ENCODE measurements at places on chromosomes 7 and 10.

- DNase-seq, result no peak
These were observed 43.8 kb upstream of the RPA3 start for GRCh38 chr7:7761974-7762779.

DNA sequence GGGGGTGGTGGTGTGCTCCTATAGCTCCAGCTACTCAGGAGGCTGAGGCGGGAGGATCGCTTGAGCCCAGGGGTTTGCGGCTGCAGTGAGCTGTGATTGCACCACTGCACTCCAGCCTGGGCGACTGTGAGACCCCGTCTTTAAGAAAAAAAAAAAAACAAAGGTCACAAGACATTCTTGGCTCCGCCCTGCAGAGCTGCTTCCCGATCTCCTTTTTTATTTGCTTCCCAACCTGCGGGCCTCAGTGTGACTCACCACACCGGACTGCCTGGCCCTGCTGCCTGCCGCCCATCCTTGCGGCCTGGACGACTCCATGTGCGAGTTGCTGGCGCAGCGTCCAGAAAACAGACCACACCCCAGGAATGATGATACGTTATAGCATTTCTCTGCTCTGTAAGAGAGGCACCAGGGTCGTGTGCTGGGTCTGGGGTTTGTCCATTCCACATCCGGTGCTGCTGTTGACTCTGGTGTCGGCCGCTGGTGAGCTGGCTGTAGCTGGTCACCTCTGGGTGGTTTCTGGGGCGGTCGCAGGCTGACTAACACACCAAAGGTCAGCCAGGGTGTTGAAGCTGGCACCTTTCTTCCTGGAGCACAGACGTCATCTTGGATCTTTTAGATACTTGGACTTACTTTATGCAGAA, 123.6 kb downstream of the TCF7L2 start:
- no peak for DNase-seq

- no peak for DNase-seq
These were observed 261.9 kb downstream of the ELMO1 start for GRCh38 chr7:37186753-37187152.

GRCh38 chr7:70512761-70513160, 619.2 kb upstream of the GALNT17 start:
- peak; percentile 60 for DNase-seq

DNA sequence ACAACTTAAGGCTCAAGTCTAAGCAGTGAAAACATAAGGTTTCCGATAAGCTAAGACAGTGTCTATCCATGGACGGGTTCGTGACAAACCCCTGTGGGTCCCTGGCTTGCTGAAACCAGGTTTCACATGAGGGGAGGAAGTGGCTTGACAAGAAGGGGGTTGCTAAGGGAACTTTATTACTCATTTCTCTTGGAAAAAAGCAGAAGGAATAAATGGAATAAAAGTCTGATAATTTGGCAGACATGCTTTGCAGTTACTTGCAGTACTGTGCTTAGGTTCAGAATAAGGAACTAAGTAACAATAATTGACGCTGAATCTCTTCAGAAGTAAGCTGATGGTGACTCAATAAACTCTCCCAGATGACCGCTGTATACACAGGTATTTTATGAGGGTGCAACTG, 34.7 kb downstream of the RBM17 start:
- DNase-seq, result no peak

Measured in NCI-H2081 treated with DMSO at 0.1 percent for 48 hours (cell line).